ENCODE measurements at places on chromosomes 7 and 10. TPM values are rescaled to one million over a fixed set of nuclear protein-coding genes. Genes with fewer than 3 reads are reported as not detected.

GRCh38 chr7:696812-697551, 29.5 kb upstream of the DNAAF5 start:
- DNase-seq, result no peak
- H3K4me1 ChIP-seq, result no peaks in the 10 kb centered on the region
- no peaks in the 10 kb centered on the region for H3K36me3 ChIP-seq
- no peak overlapping the region for H3K27ac ChIP-seq

DNA sequence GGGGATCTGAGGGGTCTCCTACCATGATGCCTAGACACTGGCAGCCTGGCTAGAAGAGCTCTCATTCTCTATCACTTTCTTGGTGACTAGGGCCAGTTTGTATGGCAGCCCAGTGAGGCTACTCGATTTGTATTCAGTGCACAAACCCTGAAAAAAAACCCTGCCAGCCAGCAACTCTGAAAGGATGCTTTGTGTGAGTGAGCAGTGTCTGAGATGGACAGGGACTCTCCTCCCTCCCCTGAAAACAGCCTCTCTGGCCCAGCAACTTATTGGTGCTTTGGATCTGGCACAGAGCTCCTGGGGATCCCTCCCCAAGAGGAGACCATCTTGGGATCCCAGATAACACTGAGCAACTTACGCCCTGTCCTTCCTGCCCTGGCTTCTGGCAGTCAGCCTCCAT, 10.8 kb upstream of the LRRC4 start:
- no peak overlapping the region for H3K4me3 ChIP-seq
- H3K27me3 ChIP-seq, result no peaks in the 10 kb centered on the region
- no peak overlapping the region for H3K27ac ChIP-seq
- DNase-seq, result no peak
- H3K4me1 ChIP-seq, result peaks cover 2% of the 10 kb centered on the region
- no peaks in the 10 kb centered on the region for H3K36me3 ChIP-seq

DNA sequence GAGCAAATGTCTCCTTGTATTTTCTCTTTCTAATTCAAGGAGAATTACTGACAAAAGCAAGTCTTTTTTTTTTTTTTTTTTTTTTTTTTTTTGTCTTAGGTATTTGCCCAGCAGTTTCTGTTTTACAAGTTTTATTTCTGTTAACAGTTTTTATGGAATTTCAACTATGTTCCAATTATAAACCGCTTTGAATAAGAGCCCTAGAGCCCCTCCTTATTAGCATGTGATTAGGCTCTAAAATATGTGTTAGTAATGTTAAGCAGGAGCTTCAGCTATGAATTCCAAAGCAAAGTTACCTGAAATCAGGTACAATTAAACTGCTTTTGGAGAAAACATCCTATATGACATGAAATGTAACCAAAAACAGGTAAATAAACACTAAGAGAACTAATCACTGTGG, 997.0 kb upstream of the POT1 start:
- no peak overlapping the region for H3K4me3 ChIP-seq
- no peak overlapping the region for H3K27ac ChIP-seq
- no peaks in the 10 kb centered on the region for H3K36me3 ChIP-seq
- H3K4me1 ChIP-seq, result no peaks in the 10 kb centered on the region

GRCh38 chr10:31146491-31147209, 115.0 kb upstream of the ZNF438 start:
- H3K4me1 ChIP-seq, result peaks cover 14% of the 10 kb centered on the region
- peak; percentile 77 for DNase-seq
- no peak overlapping the region for H3K4me3 ChIP-seq
- no peaks in the 10 kb centered on the region for H3K27me3 ChIP-seq
- H3K27ac ChIP-seq, result peak overlapping the region; percentile 68
- no peaks in the 10 kb centered on the region for H3K36me3 ChIP-seq

- no peak overlapping the region for H3K4me3 ChIP-seq
- H3K36me3 ChIP-seq, result no peaks in the 10 kb centered on the region
Measured at GRCh38 chr10:78956391-78956790, 112.4 kb upstream of the ZMIZ1 start.

GRCh38 chr10:133260895-133261725, 15.6 kb downstream of the ADAM8 start:
- H3K27me3 ChIP-seq, result no peaks in the 10 kb centered on the region
- H3K4me3 ChIP-seq, result peak overlapping the region; percentile 28
- H3K4me1 ChIP-seq, result peaks cover 27% of the 10 kb centered on the region
- no peaks in the 10 kb centered on the region for H3K36me3 ChIP-seq
- peak; percentile 13 for DNase-seq
- H3K27ac ChIP-seq, result peak overlapping the region; percentile 75

The GARS1 gene
- total RNA-seq, result 226 TPM

- no peaks in the 10 kb centered on the region for H3K36me3 ChIP-seq
- no peak overlapping the region for H3K27ac ChIP-seq
- no peak overlapping the region for H3K4me3 ChIP-seq
- DNase-seq, result peak; percentile 64
- H3K4me1 ChIP-seq, result no peaks in the 10 kb centered on the region
Measured at GRCh38 chr7:27961255-27961654, 219.3 kb downstream of the JAZF1 start.

DNA sequence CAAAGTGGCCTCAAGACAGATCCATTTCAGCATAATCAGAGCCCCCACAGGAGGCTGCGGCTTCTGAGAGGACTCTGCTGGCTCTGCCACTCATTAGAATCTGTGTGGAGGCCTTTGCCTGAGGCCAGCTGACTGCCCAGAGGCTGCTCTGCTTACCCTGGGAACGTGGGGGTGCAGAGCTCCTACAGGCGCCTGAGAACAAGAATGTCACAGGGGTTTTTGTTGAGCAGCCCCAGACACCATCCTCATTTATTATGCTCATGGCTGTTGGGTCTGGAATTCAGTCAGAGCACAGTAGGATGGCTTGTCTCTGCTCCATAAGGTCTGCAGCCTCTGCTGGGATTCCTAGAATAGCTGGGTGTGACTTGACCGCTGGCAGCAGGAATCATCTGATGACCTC, 101.8 kb upstream of the GDF10 start:
- H3K4me3 ChIP-seq, result no peak overlapping the region
- DNase-seq, result no peak
- no peaks in the 10 kb centered on the region for H3K4me1 ChIP-seq
- H3K36me3 ChIP-seq, result no peaks in the 10 kb centered on the region
- H3K27ac ChIP-seq, result no peak overlapping the region
